Esophagus squamous epithelium (tissue), 5 donors: ENCODE measurements at places on chromosomes 11 and 22. TPM values are rescaled to one million over a fixed set of nuclear protein-coding genes. Genes with fewer than 3 reads are reported as not detected.

Gene TFIP11
- total RNA-seq, result 27.1 TPM

GRCh38 chr11:63998558-63999348, 12.5 kb downstream of the OTUB1 start:
- no peak for DNase-seq

DNA sequence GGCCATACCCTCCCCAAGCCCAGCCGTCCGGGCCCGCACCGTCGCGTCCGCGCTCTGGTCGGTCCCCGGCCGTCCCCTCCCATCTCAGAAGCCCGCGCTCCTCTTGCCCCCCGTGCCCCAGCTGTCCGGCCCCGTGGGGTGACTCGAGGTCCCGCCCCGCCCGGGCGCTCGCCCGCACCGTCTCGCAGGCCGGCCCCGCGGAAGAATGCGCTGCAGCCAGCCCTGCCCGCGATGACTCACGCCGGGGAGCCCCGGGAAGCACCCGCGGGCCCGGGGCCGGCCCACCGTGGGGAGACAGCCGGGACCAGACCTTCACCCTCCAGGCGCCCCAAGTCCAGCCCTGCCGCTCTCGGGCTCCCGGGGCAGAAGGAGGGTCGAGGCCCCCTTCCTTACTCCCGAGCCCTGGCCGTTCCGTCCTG, 320 bp upstream of the PHLDA2 start:
- no peak for DNase-seq

DNA sequence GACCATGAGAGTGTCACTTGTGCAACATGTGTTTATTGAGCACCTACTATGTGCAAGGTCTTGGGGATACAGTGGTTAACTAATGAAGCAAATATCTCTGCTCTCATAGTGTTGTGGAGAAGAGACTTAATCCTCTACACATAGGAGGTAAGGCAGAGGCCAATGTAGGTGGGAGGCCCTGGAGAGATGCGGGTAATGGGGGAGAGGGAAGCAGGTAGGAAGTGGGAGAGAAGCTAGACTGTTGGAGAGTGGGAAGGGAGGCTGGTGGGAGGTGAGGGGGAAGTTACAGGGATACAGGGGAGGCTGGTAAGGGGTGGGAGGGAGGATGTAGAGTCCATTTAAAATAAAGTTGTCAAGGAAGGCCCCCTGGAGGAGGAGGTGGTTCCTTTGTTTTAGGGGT, 240.0 kb downstream of the MIAT start:
- DNase-seq, result no peak

DNA sequence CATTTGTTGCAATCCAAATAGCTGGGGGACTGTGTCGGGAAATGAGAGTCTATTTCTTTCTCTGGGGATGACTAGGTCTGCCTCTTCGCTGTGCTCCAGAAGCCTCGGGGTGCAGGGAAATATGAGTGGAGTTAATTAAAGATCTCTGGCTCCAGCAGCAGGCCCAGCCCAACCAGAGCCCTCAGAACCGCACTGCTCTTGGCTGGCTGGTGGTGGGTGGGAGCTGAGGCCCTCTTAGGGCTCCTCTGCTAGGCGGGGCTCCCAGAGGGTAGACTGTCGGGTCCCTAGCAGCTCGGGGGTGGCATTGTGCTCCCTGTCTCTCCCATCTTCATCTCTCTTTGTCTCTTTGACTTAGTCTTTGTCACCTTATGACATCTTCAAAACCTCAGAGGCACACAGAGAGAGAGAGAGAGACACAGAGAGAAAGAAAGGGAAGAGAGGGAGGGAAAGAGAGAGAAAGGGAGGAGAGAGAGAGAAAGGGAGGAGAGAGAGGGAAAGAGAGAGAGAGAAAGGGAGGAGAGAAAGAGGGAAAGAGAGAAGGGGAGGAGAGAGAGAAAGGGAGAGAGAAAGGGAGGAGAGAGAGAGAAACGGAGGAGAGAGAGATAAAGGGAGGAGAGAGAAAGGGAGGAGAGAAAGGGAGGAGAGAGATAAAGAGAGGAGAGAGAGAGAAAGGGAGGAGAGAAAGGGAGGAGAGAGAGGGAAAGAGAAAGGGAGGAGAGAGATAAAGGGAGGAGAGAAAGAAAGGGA, 20.2 kb downstream of the MPPED1 start:
- DNase-seq, result no peak

Gene KDM4D
- total RNA-seq, result 0.47 TPM

Gene YPEL1
- 4.8 TPM for total RNA-seq

GRCh38 chr11:131754671-131755070, 384.3 kb downstream of the NTM start:
- DNase-seq, result no peak

- no peak for DNase-seq
Observed at GRCh38 chr22:28742562-28742962, 723 bp downstream of the HSCB start.

GRCh38 chr11:132445859-132446291, 1075.5 kb downstream of the NTM start:
- no peak for DNase-seq

Gene SLC22A25
- not detected for total RNA-seq

GRCh38 chr11:88979641-88980040, 86.1 kb downstream of the GRM5 start:
- no peak for DNase-seq

DNA sequence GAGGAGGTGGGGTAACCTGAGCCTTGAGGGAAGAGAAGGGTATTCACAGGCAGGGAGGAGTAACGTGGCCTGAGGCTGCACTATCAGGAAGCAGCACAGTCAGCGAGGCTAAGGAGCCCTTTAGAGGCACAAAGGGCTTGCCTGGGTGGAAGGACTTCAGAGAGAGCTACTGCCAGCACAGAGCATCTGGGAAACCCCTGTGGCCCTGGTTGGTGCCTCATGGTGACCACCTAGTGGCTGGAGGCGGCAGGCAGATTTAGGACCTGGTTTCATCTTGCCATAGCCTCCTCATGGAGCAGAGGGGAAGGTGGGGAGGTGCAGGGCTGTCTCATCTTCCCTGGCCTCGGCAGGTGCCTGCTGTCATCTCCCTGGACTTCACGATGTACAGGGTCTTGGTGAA, 64.5 kb downstream of the MPPED1 start:
- no peak for DNase-seq

GRCh38 chr11:11081776-11082175, 223.9 kb upstream of the ZBED5 start:
- no peak for DNase-seq

Gene PDGFD
- total RNA-seq, result 1.6 TPM

DNA sequence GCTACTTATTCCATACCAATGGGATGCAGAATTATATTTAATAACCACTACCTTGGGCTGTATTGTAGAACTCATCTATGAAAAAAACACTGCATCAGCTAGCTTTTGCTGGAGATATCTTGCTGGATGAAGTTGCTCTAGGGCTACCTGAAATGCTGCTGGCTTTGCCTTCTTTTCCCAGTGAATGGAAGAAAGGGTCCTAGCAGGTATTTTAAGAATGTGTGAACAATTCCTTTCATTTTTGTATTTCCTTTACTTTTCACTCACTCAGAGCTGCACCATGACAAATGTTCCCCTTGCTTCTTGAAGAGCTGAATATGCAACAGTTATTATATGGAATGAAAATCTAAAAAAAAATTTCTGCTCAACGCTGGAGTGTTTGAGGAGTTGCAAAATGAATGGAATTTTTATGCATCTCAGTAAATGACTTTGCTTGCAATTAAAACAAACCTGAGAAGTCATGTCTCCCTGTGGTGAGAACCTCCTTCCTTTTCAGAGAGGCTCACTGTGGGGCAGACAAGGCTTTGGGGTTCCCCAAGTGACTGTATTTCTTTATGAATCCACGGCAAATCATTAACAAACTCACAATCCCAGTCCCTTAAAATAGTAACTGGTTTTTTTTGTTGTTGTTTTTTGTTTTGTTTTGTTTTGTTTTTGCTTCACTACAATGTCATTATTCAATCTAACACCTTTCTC, 566.8 kb upstream of the KIRREL3 start:
- DNase-seq, result no peak

DNA sequence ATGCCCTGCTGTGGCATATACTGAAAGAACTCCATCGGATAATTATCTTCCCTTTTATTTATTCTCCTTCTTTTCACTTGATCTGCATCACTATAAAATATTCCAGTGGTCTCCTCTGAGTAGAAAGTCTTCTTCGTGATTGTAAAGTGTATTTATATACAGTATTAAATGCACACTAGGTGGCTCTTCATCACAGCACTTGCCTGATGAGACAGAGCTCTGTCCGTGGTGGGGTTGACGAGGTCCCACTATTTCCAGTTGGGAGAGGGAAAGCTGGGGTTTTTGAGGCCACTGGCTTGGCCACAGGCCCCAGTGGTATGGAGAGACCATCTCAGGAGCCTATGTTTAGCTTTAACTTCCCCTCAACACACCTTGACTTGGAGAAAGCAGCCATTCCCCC, 31.6 kb upstream of the ZBTB16 start:
- DNase-seq, result no peak

- no peak for DNase-seq
Observed at GRCh38 chr11:84719935-84720577, 907.1 kb downstream of the DLG2 start.

- no peak for DNase-seq
Observed at GRCh38 chr11:35974882-35975589, 31.2 kb downstream of the LDLRAD3 start.

Gene OTOG
- not detected for total RNA-seq

DNA sequence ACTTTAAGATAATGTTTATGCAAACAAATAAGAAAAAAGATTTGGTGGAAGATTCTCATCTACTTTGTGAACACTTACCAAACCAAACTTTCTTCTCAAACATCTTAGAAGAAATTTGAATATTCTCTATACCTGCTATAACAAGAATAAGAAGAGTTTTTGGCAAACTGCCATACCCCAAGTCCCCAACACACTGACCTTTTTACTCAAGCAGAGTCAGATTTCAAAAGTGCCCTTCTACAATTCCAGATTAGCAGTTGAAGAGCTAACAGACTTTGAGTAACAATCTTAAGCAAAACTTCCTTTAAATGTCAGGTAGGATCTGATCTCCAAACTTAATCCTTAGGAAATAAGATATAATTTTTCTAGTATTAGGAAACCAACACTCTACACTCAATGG, 33.9 kb downstream of the TSG101 start:
- no peak for DNase-seq

- DNase-seq, result no peak
Observed at GRCh38 chr11:102108734-102109440, 1.4 kb upstream of the YAP1 start.

DNA sequence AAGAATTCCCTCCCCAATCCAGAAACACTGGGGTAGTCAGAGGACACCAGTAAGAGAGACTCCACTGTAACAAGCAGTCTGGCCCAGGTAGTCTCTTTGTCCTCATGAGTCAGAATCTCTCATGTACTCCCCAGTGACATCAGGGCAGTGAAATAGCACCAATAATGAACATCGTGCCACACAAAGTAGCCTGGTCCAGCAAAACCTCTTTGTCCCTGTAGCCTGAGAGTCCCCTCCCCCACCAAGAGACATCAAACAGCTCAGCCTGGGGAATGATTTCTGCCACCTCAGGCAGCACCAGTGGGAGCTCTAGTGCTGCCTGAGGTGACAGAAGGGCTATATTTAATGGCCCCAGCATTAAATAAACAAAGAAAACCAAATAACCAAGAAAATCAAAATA, 88.1 kb downstream of the SBF2 start:
- DNase-seq, result no peak

GRCh38 chr22:36701965-36702621, 1.5 kb downstream of the CACNG2 start:
- no peak for DNase-seq

- DNase-seq, result no peak
Observed at GRCh38 chr11:94602430-94603372, 35.5 kb downstream of the PIWIL4 start.

DNA sequence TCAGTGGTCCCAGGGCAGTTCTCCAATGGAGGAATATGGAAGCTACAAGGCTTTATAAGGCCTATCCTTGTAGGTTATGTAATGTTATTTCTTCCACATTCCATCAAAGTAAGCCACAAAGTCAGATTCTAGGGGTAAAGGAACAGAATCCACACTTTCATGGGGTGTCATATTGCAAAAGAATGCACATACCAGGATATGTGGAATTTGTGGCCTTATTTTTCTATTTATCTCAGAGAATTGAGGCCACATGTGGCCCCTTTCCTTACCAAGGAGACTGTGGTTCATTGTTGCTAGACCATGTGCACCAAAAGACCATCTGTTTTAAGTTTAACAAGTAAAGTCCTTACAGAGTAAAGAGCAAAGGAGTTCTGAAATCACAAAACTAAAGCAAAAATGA, 12.9 kb downstream of the LRRC4C start:
- DNase-seq, result no peak

Gene KIRREL3
- total RNA-seq, result not detected

Gene OR2AG1
- not detected for total RNA-seq

- no peak for DNase-seq
Observed at GRCh38 chr22:32307055-32307454, 50.6 kb upstream of the RFPL3 start.

DNA sequence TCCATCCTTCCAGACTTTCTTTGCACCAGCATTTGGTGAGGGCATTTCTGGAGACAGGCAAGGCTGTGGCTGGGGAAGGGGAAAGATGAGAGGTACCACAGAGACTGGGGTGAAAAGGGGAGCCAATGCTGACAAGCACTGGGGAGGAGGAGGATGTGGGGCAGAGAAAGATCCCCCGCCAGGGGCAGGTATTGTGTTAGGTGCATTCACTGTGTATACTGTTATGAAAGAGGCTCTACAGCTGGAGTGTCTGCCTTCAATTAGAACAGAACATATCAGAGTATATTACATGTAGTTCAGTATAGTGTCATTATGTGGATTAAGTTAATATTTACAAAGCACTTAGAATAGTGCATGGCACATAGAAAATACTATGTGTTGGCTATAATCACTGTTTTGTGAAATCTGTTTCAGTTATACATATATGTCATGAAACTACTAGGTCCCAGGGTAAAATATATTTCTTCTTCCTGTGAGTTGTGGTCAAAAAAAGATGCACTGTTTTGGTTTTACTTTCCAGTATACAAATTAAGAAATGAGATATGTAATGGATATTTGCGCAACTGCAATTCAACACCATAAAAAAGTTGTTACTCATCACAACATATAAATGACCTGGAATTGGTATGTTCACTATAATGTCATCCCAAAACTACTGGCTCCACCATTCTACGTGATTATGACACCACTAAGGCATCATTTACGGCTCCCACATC, 8.4 kb downstream of the MSANTD2 start:
- DNase-seq, result no peak

Gene GGT5
- 11.3 TPM for total RNA-seq
